ENCODE measurements at places on chromosomes 1 and 21.

GRCh38 chr1:106746448-106747085, 309.9 kb upstream of the PRMT6 start:
- no peak for DNase-seq

- no peak for DNase-seq
Measured at GRCh38 chr21:45227735-45228134, 60.0 kb downstream of the POFUT2 start.

GRCh38 chr1:5492846-5493245, 499.4 kb downstream of the NPHP4 start:
- DNase-seq: no peak

DNA sequence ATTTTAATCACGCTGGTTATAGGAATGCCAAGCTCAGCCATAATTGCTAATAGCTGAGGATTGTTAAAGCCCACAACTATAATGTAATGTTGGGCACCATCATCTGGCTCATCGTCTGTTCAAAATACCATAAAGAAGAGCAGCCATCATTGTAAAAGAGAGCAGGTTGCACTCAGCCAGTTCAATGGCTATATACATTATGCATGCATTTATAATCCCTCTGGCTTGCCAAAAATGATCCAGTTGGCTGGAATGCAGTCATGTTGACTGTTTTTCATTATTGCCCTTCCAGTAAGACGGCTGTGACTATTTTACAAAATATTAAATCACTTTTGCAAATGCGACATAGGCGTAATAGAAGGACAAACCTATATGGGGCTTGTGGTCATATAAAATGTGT, 85.3 kb downstream of the SPAG17 start:
- DNase-seq: no peak

DNA sequence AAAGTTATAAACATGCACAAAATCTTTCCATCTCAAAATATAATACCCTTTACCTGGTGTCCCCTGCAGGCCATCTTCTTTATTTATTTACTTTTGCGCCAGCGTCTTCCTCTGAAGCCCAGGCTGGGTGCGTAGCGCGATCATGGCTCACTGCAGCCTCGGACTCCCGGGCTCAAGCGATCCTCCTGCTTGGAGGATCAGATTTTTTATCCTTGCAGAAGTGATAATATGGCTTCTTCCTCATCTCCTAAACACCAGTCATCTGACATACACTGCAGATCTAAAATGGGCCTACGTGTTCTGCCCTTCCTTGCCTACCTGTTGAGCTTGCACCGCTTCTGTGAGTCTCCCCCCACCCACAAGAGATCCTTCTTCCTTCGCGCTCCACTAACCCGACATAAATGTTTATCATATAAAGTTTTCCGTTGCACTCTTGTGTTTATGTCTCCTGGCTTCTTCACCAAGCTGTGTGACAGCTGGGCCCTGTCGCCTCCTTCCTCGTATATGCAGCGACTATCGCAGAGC, 506 bp upstream of the SRP9 start:
- DNase-seq: no peak

- no peak for DNase-seq
Measured at GRCh38 chr1:94317790-94318188, 80.4 kb upstream of the ARHGAP29 start.

DNA sequence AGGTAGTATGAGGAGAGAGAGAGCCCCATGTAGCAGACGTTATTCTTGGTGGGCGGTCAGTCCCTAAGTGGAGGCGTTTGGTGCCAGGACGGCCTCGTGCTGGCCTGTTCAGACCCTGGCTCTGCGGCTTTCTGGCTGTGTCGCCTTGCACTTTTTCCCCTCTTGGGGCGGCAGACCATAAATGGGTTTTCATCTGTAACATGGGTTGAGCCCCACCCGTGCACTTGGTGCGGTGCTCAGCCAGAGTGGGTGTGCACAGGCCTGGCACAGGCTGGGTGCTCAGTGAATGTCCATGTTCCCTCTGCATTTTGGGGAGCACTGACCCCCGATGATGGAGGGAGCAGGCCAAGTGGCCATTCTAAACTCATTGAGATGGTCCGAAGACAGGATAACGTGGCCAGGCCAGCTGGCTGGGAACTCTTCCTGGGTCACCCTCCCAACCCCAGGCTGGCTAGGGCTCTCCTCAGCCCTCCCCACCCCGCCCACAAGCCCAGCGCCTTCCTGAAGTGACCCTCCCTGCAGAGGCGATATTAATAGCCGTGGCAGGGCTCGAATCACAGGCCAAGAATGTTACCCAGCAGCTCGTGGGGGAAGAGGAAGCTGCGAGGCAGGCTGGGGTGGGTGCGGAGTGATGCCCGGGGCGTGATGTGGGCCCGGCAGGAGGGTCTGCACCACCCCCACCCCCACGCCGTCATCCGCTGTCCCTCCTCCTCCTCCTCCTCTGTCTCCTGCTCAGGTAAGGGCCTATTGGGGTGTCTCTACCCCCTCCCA, 78.5 kb downstream of the ARHGEF10L start:
- DNase-seq: no peak

- DNase-seq: no peak
Measured at GRCh38 chr1:87497380-87498203, 168.9 kb downstream of the LMO4 start.
